ENCODE measurements at places on chromosomes 11 and 22.
A peak's percentile ranks its signal among the peaks of the same experiment; 100 is the strongest.

GRCh38 chr11:23851216-23851615 lies 645.6 kb upstream of the LUZP2 start:
- DNase-seq = no peak

- DNase-seq = no peak
These were observed 303.6 kb downstream of the OPCML start for GRCh38 chr11:133228471-133229329.

DNA sequence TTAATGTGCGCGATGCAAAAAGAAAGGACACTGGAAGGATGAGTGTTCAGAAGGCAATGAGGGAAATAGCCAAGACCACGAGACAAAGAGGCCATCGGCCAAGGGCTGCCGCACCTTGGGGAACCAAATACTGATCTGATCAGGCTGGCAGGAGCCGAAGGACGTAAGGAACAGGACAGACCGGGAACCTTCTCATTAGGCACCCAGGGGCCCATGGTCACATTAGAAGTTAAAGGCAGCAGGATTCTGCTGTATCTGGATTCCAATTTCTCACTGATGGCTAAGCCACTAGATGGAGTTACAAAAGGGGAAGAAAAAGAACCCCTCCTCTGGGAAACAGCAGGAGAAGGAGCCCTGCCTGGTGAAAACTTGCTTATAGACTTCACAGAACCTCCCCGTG lies 28.8 kb upstream of the CPT1A start:
- no peak for DNase-seq

GRCh38 chr22:29255064-29255621 lies 12.6 kb downstream of the RHBDD3 start:
- DNase-seq = no peak

DNA sequence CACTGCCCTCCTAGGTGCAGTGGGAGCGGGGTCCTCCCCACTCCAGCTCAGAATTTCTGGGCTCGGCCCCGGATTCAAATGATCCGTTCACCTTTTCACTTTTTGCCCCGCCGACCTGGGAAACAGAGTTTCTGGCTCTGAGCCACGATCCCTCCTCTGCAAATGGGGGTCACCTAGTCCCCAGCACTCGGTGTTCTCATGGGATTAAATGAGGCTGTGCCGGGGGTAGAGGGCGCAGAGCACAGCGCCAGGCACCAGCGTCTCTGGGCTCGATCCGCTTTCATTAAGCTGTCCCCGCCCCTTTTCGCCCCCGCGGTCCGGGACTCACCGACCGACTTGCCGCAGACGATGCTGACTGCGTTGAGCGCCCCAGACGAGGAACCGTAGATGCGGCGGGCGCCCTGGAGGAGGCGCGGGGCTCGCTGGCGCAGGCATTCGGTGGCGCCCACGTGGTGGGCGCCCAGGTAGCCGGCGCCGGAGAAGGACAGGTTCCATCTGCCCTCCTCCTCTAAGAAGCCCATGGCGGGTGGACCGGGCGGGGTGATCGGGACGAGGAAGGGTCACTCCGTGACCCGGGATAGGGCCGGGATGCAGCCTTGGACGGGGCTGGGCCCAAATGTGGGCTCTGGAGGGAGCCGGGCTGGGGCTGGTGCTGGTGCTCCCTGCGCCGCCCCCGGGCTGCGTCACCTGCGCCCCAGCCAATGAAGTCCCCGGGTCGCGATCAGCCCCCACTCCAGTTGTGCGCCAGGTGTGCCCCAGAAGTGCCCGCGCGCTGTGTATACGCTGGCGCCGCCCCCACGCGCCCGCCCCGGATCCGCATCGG lies at the start of gene PNPLA5:
TSS of gene PNPLA5 (minus strand) at position 654 of the 823 bp plus-strand sequence. CDS start at position 521, 133 bp downstream.
- no peak for DNase-seq

DNA sequence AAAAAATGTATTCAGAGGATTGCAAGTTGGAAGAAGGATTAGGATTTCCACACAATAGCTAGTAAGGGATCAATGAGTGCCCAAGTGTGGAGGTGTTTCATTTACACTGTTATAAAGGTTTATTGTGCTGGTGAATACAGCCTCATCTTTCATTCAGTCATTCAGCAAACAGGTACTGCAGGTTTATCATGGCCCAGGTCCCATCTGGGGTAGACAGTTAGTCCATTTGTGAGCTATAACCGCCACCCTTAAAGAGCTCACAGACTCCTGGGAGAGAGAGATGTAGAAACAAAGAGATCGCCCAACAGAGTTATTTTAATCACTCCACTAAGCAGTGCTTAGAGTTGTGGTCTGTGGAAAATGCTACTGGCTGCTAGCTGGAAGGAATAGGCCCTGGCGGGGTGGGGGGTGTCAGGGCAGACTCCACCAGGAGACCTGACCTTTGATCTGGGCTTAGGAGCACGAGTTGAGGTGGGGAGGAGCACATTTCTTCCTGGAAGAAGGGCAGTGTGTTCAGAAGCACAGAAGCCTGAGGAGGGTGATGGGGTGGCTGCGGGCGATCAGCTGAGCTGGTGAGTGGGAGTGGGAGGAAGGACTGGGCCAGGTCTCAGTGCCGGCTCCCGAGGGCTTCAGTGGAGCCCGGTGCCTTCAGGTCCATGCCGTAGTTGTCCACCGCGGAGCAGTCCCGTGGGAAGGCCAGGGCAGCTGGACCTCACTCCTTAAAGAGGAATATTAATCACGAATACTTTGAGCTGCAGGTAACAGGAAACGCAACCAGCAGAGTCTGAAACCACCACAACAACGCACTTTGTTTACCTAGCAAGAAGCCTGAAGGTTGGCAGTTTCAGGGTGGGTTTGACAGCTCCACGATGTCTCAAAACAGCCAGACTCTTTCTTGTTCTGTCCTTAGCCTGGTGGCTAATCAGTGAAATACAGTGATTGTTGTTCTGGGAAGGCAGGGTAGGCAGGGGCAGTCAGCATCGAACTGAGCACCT lies 11.2 kb downstream of the TOM1 start:
- no peak for DNase-seq

GRCh38 chr22:35065796-35066218 lies at the start of gene ISX:
TSS of gene ISX (plus strand) at chr22:35066158. CDS start at chr22:35067088, 930 bp downstream.
- DNase-seq = no peak

DNA sequence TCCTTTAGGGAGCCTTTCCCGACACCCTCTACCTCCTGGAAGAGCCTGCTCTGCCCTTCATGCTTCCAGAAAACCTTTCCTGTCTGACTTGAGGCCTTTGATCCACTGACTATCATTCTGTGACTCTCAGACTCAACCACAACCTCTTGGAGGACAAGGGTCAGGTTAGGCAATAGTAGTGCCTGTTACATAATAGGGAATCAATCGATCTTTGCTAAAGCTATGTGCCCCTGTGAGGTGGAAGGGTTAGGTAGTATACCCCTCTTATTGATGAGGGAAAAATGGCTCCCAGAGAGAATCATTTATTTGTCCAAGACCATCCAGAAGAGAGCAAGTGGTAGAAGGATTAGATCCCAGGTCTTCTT lies 16.2 kb downstream of the KCNC1 start:
- DNase-seq = no peak

GRCh38 chr11:1560649-1561251 lies 11.3 kb downstream of the DUSP8 start:
- DNase-seq = no peak

DNA sequence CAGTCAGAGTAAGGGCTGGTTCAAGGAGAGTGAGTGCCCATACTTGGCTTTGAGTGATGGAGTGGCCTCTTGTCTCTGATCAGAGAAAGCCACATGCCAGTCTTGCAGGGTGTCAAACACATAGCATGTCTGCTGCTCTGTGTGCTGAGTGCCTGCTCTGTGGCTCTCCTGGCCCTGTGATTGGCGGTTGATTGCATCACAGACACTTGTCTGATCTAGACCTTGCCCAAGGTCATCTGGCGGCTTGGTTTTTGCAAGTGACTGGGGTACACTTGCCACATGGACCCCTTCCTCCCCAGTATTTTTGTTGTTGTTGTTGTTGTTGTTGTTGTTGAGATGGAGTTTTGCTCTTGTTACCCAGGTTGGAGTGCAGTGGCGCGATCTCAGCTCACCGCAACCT lies 10.3 kb downstream of the OSBP2 start:
- DNase-seq = no peak

DNA sequence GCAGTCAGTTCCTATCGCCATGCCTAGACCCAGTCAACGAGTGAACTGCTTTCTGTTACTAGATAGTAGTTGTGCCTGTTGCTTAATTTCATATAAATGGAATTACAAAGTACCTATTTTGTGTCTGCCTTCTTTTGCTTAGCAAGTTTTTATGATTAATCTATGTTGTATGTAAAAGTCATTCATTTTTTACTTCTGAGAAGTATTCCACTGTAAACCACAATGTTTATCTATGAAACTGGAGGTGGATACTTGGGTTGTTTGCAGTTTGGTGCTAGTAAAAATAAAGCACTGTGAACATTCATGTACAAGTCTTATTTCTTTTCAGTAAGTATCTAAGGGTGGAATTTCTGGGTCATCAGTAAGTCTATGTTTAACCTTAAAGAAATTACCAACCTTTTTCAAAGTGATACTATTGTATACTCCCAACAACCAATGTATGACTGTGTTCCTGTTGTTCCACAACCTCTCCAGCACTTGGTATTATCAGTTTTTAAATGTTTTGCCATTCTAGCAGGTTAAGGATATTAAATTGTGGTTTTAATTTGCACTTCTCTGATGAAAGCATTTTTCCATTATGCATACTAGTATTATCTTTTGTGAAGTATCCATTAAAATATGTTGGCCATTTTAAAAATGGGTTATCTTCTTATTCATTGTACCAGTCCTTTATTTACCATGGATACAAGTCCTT lies 68.2 kb downstream of the DNAJC24 start:
- DNase-seq = no peak

DNA sequence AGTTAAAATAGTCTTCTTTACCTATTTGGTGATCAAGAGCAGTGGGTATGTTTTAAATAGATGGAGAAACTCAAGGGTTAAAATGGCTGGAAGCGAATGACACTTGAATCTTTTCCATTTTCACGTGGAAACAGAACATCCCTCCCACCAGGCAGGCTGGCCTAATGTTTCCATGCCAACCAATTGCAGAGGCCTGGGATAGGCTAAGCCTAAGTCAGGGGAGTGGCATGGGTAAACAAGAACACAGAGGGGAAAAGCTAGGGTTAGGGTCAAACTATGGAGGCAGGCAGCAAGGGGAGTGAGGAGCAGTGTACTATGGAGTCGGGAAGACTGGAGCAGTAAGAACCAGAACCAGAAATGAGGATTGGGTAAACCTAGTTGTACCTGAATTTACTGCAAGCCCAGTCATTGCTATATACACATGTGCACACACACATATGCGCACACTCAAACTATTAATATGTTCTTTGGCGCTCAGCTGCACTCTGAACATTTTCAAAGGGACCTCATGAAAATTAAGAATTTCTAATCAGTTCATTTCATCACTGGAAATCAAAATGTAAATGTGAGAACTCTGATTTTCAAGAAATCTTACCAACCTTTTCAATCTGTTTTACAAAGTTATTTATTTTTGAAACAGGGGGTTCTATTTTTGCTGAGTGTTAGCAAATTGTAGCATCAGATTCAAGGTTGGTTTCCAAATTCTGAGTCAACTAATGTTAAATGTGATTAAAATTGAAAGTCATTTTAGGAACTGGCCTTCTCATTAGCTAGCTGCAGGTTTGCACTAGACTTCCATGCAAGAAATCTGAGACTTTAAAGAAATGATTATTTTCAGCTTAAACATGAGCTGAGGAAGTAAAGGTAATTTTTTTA lies 327.0 kb upstream of the CCDC90B start:
- DNase-seq = no peak

GRCh38 chr22:39664485-39665200 lies 94.1 kb downstream of the CACNA1I start:
- DNase-seq = peak; percentile 44

- DNase-seq = peak; percentile 54
These were observed 38.5 kb downstream of the TNRC6B start for GRCh38 chr22:40216041-40216756.

DNA sequence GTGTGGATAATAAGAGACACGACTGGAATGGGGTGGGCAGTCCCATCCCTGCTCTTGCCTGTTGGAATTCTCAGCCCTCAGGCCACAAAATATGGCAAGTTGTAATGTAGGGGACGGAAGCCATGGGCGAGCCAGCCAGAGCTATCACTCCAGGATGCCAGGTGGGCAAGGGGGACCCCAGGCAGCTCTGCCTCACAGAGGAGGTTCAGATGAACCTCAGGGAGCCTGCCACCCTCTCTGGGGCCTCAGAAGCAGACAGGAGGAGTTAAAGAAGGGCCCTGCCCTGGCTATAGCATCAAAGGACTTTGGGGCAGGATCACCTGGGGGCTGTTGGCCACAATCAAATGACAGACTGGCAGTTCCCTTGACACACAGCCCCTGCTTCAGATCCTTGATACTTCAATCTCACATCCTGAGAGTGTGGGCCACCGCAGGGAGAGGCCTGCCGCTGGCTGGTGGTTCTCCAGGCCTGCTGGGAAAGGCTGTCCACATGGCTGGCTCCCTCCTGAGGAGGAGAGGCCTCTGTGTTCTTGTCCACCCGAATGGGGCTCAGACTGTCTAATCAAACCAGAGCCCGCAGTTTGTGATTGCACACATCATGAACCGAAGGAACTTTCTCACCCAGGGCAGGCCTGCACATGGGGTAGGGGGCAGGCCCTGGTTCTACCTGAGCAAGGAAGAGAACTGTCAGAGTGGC lies 31.4 kb downstream of the IGLL1 start:
- DNase-seq = no peak

- no peak for DNase-seq
These were observed 11.7 kb downstream of the SYNGR1 start for GRCh38 chr22:39361496-39361895.

DNA sequence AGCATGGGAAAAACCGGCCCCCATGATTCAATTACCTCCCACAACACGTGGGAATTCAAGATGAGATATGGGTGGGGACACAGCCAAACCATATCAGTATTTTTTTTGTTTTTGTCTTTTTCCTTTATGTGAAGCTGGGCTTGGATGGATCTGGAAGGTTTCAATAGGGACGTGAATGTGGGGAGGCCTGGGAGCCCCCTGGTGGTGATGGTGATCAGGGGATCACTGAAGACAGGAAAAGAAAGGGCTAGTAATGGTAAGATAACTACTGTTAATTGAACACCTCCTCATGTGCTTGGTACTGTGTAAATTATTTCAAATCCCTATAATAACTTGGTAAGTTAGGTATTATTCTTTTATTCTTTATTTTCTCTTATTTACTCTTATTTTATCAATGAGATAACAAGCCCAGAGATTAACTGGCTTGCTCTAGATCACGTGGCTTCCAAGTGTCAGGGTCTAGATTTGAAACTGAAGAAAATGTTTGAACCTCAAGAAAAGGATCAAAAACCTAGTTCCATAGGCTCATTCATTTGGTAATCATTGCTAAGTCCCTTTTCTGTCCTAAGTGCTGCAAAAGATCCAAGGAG lies 364.2 kb downstream of the TENM4 start:
- DNase-seq = no peak

GRCh38 chr11:110362971-110363509 lies 66.6 kb upstream of the RDX start:
- no peak for DNase-seq
